ENCODE measurements at places on chromosomes 6 and 20. TPM values are rescaled to one million over a fixed set of nuclear protein-coding genes. Genes with fewer than 3 reads are reported as not detected.

The MRPL14 gene
- total RNA-seq, result 47.5 TPM

The GSTA3 gene
- total RNA-seq, result not detected

The NRN1 gene
- total RNA-seq, result 1.7 TPM

The PRDM13 gene
- total RNA-seq, result 0.14 TPM

The VGLL2 gene
- total RNA-seq, result not detected

The PROCR gene
- 2.4 TPM for total RNA-seq

The SLC22A3 gene
- total RNA-seq, result not detected

The CYP21A2 gene
- total RNA-seq, result not detected

The ECT2L gene
- not detected for total RNA-seq

The LAMA2 gene
- total RNA-seq, result not detected

The GRIK2 gene
- total RNA-seq, result not detected

The SLC4A11 gene
- total RNA-seq, result 6.0 TPM

The FAM184A gene
- total RNA-seq, result 6.0 TPM

- no peak for DNase-seq
These were observed 422.6 kb downstream of the HTR1B start for GRCh38 chr6:77040568-77041195.

DNA sequence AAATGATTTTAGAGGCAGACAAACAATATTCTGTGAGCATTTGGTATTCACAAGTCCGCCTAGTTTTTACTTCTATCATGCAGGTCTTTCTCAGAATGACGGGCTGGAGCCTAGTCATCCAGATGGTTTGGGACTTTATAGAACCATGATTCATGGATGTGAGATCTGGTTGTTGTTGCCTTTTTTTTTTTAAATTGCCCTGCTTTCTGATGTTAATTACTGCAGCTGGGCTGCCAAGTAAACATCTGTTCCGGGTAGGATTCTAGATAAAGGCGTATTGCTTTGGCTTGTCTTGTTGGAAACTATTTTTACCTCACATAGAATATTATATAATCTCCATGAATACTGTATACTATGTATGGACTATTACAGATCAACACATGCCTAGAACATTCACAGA, 58.1 kb downstream of the RNF217 start:
- DNase-seq, result no peak

- DNase-seq, result no peak
These were observed 133.2 kb downstream of the B3GAT2 start for GRCh38 chr6:70823651-70824050.

GRCh38 chr6:47009583-47009982, 32.5 kb downstream of the ADGRF1 start:
- DNase-seq, result no peak

DNA sequence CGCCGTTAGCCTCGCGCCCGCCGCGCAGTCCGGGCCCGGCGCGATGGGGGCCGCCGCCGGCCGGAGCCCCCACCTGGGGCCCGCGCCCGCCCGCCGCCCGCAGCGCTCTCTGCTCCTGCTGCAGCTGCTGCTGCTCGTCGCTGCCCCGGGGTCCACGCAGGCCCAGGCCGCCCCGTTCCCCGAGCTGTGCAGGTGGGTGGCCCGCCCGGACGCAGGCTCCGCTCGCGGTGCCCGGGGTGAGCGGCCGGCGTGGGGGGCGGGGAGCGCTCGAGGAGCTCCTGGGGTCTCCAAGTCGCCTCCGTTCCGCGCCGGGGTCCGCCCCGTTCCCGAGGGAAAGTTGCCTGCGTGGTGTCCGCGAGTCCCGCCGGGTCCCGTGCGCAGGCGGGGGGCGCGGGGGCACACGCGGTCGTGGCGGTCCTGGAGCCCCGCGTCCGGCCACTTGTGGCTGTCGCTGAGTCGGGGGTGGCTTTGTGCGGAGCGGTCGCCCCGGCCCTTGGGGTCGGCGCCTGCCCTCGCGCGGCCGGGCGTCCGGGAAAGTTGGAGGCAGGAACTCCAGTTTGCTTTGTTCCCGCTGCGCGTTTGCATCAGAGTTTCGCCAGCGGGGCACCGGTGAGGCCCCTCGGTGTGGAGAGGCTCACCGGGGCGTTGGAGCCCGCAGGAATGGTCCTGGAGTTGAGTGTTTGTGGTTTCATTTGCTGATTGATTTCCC, 476 bp downstream of the IGF2R start:
- no peak for DNase-seq

GRCh38 chr6:143136647-143137046, 76.0 kb downstream of the AIG1 start:
- DNase-seq, result no peak

GRCh38 chr20:49288784-49289696, 11.2 kb upstream of the ZNFX1 start:
- no peak for DNase-seq

DNA sequence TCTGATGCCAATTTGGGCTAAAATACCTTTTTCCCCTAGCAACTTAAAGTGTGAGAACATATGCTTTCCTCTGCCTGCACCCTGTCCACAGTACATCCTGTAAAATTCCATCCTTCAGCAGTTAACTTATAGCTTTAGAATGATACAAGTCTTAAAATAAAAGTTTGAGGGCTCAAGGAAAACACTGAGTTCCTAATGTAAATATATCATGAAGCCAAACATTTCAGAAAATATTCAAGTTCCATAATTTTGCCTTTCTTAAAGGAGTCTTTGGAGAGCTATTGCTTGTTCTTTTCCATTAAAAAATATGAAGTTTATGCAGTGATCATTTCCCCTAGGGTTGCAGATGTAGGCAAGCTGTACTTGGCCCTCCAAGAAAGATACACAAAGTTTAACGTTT, 303.8 kb downstream of the COL12A1 start:
- no peak for DNase-seq

DNA sequence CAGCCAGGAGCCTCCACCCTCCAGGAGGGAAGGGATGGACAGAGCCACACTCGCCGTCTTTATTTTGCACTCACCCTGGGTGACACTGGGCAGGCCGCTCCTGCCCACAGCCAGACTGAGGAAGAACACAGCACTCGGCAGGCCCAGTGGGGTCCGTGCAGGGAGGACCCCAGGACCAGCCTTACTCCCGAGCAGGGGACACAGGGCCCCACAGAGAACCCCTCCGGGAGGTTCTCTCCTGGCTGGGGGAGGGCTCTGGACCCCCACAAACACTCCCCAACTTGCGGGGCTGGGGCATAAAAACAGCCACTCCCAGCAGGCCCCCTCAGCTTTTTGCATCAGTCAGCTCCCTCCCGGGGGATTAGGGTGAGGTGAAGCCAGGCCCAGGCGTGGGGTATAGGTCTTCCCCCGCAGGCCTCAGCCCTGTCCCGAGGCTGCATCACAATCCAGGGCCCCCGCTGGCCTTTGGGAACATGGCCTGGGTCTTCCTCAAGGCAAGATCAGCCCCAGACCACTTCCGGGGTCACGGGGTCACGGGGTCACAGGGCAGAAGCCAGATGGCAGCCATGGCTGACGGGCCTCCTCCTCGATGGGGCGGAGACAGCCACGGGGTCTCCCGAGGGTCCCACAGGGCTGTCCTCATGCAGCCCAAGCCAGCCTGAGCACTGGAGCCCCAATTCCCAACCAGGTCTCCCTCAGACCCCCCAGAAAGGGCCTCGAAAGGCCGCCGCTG, 3.2 kb downstream of the TNFRSF6B start:
- DNase-seq, result no peak

GRCh38 chr6:57182017-57182432, 9.9 kb downstream of the BAG2 start:
- no peak for DNase-seq

DNA sequence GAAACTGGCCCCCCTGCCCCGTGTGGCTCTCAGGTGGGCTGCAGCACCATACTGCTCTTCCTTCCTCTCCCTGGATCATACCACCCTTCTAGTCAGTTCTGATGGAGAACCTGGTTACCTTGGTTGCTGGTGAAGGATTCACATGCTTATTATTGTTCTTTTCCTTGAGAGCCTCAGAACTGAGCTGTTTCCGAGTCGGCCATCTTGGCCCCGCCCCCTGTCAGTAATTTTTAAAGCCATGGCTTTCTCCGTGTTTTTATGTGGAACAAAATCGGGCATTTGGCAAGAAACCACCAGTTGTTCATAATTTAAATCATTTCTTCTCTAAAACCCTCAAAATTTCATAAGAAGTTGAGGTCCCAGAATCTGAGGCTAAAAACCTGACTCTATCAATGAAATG, 493.8 kb downstream of the NKAIN2 start:
- no peak for DNase-seq

- DNase-seq, result no peak
These were observed 9.2 kb upstream of the ZNF318 start for GRCh38 chr6:43378631-43379030.

GRCh38 chr6:157520596-157521361, 139.8 kb downstream of the ZDHHC14 start:
- no peak for DNase-seq

DNA sequence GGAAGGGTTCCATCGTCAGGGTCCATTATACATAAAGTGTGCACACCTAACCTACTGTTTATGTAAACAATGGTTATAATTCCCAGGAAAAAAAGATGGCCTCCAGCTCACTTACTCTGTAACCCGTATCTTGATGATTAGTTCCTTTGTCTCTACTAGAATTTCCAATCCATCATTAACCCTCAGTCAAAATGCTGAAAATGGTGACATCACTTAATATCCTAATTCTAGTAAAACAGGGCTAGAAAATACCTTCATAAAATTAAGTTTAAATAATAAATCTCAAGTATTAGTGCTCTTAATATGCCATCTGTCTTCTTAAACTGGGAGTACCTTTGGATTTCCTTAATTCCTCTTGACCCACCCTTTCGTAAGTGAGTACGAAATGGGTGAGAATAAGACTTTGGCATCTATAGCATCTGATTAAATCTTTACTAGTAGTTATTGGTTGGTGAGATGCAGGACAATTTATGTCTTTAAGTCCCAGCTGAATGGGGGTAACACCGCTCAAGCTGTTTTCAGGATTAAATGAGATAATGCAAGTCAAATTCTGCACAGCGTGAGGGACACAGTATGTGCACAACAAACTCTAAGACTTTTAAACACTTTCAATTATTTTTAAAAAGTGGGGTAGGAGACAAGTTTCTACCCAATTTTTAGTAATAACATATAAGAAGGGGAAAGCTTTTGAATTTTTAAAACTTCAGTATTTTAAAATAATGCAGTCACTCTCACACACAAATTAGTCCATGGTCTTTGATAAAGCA, 1.6 kb downstream of the HMGN3 start:
- no peak for DNase-seq

GRCh38 chr20:57330998-57331397, 1.4 kb downstream of the SPO11 start:
- peak; percentile 9 for DNase-seq

DNA sequence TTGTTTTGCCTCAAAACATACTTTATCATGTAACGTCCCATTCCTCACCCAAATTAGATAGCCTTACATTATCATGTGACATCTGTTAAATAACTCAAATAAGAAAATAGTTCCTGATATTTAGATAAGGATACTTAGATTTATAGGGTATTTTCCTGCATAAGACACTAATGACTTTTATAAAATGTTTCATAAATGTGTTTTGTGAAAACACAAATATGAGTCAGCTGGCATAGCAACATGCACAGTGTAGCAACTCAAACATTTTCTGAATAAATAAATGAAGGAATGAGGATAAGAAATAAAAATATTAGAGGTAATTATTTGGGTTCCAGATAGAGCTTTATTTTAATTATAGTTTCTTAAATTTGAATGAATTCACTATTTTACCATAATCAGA, 460.4 kb upstream of the PLCB4 start:
- DNase-seq, result no peak

GRCh38 chr6:18457065-18457737, 70.1 kb downstream of the RNF144B start:
- DNase-seq, result no peak

DNA sequence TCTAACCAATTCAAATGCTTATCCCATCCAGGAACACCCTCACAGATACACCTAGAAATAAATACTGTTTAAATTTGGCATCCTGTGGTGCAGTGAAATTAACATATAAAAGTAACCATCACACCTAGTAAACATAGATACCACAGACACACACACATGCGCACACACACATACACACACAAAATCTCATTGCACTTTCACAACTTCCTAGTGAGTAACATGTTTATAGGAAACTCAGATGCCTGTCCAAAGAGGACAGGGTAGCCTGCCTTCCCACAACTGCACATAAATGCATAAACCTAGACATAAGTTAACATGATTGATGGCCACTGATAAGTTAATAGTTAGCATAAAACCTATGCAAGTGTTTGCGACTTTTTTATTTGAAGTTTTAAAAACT, 56.8 kb downstream of the LRRC1 start:
- no peak for DNase-seq

DNA sequence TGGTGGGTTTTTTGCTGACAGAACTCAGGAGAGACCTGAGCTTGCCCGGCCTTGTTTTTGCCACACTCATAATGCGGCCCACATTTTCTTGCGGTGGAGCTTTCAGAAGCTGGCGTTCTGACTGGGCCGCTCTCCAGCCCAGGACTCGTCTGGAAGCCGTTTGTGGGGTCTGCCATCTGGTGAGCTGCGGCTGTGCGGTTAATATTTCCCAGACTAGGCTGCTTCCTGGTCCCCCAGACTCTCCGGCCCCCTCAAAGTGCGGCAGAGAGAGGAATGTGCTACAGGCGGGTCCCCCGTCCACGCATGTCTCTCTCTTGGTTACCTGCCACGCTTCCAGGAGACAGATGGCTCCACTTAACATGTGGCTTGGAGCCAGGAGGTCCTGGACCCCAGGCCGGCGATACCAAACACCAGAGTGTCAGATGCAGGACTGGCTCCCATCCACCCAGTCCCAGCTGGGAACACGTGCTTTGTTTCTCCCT, 128.9 kb upstream of the PMEPA1 start:
- no peak for DNase-seq

- DNase-seq, result no peak
These were observed 23.1 kb upstream of the FBXO9 start for GRCh38 chr6:53042112-53042511.

- DNase-seq, result no peak
These were observed 5.2 kb upstream of the PRPH2 start for GRCh38 chr6:42727627-42728026.

- no peak for DNase-seq
These were observed 132.0 kb downstream of the CDK19 start for GRCh38 chr6:110683241-110683640.
